Esophagus squamous epithelium (tissue), 5 donors: ENCODE measurements at places on chromosomes 5 and 9.

DNA sequence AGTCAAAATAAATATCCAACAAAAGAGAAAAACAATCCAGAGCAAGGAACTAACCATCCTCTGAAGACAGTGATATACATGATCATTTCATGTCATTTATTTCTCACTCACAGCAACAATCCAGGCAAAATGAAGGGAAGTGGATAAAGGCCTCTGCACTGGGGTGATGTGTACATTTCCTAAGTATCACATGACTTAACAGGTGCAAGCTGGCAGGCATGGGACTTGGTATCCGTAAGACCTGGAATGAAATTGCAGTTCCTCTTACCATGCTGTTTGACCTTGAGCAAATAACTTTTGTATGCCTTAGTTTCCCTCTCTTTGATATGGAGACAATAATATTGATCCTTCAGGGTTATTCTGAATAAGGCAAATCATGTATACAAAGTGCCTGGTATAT, 77.6 kb downstream of the PRLR start:
- DNase-seq: no peak

GRCh38 chr5:133828722-133829121, 139.7 kb downstream of the C5orf15 start:
- DNase-seq: no peak

- DNase-seq: no peak
Observed at GRCh38 chr9:110763568-110763967, 95.0 kb downstream of the MUSK start.

GRCh38 chr5:34827588-34828506, 11.1 kb upstream of the TTC23L start:
- DNase-seq: no peak

DNA sequence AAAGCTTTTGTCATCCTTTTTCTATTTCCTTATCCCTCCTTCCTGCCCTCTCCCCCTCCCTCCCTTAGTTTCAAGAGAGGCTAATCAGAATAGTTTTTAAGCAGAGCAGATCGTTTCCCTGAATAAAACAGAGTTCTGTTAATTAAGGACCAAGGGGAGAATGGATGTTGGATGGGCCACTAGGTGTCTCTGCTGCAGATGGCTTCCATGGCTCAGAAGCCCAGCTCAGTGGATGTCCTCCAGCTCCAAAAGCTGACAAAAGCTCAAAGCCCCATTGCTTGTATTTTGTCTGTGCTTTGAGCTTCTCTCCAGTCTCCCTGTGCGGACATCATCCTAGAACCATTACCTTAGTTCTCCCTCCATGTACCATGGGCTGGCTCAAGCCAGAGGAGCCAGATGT, 21.0 kb upstream of the NPR3 start:
- no peak for DNase-seq

- no peak for DNase-seq
Observed at GRCh38 chr9:107242073-107243030, 40.7 kb upstream of the RAD23B start.

DNA sequence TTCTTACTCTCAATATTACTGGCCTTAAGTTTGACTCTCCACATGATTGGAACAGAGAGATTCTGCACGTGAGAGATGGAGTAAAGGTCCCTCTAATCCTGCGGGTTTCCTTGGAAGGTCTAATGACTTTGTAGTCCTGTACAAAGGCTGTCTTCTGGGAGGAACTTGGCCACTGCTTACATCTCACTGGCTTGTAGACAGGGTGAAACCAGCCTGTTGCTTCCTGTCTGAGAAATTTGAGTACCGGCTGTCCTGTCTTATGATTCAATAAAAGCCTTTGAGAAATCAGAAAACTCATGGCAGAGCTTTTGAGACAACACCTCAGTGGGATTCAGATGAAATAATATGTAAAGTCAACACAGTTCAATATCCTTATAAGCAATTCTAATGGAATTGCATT, 43.0 kb downstream of the IL31RA start:
- no peak for DNase-seq
